ENCODE measurements at places on chromosomes 13 and 19.

DNA sequence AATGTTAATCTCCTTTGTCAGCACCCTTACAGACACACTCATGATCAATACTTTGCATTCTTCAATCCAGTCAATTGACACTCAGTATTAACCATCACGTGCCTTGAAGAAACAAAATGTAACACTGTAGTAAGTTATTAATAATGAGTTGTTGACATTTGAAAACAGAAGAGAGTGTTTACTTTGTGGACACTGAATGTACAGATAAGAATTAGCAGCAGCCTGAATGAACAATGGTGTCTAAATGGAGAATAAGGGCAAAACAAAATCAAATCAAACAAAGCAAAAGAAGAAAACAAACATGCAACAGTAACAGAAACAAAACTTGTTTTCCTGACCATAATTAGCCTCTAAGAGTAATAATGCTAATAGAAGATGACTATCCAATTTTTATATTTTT lies 1191.1 kb upstream of the MIR17HG start:
- no peak for DNase-seq

DNA sequence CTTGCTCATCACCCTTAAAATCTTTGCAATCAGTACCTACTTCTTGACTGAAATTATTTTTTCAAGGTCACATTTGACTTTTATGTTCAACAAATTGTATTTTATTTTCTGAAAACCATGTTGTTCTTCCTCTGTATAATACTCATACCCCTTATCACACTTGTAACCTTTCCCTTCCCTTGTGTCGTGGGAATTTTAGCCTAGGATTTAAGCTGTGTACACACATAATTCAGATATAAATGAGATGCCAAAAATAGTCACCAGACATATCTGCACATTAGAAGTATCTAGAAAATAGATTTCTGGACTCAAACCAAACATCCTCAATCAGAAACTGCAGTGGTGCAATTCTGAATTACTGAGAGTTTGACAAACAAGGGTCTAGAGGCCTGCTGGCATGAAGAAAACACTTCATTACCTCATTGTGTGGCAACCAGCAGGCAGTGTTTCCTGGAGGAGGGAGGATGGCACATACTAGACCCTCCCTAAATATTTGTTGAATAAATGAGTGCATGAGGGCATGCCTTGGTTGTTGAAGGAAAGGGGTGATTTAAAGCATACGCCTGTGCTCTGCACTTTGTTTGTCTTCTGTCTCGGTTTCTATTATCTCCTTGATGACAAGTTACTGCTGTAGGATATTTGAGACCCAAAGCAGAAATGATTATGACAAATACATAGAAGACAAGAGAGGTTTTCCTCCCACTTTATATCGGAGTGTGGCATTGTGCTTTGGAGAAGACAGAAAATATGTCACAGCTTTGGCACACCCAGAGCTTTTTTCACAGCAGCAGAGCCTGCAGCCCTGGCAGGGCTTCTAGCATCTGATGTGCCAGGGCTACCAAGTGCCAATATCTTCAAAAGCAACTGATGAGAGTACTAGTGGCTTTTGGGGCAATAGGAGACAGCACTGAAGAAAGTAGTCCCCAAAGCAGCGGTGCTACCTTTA lies 881.1 kb downstream of the PCDH9 start:
- DNase-seq = no peak

GRCh38 chr19:3374369-3375112 lies 8.2 kb downstream of the NFIC start:
- no peak for DNase-seq

- DNase-seq = no peak
Observed at GRCh38 chr19:10621966-10622365, 3.4 kb upstream of the SLC44A2 start.

DNA sequence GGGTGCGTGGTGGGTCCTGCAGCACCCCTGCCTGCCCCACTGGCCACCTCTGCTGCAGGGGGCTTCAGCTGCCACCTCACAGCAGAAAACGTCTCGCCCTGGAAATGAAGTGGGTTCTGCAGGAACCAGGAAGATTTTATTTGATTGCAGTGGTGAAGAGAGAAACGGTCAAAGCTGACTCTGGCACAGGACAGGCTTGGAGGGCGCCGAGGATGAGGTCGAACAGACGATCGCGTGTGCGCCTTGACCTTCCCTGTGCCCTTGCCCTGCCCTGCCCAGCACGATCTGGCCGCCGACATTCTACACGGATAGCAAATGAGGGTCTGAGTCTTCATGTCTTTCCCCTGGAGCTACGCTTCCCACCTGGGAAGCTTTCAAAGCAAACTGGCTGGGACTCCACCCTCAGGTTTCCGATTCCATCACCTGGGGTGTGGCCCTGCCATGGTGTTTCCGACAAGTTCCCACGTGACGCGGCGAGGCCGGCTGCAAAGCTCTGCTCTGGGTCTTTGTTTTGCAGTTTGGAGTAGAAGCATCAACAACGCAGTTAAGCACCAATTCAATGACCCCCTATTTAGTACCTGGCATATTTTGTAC lies 50.3 kb upstream of the TUBGCP3 start:
- DNase-seq = no peak

DNA sequence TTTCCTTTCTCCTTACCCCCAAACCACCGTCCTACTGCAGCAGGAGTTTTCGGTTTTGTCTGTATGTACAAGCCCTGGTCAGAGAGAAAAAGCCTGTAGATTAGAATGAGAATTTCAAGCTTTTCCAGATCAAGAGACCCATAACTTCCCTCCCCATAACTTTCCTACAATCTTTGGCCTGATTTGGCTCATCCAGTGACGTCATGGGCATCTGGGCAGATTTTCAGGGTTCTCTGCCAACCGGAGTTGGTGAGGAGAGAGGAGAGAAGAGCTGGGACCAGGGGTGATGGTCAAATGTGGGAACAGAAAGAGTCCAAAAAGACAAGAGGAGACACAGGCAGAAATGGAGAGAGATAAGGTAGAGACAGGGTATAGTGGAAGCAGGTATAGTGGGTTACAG lies 10.5 kb downstream of the IZUMO2 start:
- no peak for DNase-seq

DNA sequence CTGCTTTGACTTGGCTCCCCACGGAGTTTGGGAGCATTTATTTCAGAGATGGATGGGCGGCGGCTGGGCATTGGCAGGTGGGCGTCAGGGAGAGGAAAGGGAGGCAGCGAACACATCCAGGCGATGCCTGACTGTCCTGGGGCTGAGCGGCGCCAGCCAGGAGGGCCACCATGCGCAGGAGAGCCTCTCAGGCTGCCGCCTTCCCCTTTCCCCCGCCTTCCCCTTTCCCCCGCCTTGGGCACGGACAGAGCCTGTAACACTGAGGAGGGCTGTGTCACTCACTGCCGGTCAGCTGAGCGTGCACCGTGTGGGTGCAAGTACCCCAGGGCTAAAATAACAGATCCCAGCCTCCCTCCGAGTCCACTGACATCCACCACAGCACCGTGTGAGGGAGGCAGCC lies 11.4 kb downstream of the MCF2L start:
- DNase-seq = no peak

DNA sequence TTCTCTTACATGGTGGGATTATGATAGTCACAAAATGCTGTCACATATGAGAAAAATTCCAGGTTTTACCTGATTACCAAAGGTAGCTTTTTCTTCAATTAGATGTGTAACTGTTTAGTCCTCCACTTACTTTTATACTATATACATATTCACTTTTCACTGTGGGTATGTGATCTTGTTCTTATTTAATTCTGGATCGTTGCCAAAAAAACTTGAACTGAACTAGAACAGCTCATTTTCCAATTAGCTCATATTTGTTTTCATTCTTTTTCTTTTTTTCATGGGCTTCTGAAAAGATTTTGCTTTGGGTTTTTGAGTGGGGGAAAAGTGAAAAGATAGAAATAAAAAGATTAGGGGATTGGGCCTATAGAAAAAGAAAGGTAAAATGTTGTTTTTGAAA lies 291.9 kb downstream of the NDFIP2 start:
- no peak for DNase-seq

DNA sequence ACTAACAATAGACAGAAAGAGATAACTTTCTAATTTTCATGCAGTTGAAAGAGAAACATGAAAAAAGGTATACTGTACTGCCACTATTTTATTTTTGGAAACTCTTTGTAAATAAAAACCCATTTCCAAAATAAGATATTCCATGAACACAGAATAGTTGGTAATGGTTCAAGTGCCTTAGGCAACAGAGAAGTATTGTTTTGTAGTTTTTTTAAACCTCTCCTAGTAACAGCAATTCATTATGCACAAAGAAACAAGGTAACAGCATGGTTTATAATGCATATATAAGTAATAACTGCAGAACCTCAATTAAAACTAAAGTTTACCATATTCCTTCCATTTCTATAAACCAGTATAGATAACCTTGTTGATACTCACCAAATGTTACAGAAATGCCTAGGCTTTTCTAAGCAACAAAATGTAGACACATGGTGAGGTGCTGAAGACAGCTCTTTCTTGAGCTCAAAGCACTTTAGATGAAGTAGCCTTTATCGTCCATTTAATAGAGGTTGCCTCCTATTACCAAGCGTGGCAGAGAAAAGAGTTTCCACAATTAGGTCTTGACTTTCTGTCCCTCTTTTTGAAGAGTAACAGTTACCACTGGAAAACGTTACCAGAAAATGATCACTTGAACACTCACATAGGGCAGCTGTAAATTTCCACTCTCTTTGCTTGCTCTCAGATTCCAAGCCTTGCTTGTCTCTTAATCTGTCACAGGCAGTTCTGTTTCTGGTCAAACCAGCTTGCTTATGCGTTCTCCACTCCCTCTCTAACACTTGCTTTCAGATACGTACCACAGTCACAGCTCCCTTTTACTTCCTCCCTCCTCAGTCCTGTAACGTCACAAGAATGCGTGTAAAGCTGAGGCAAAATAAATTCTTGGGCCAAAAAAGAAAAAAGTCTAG lies 42.9 kb downstream of the CAB39L start:
- DNase-seq = no peak

GRCh38 chr13:112024577-112024976 lies 42.4 kb upstream of the SOX1 start:
- no peak for DNase-seq

GRCh38 chr19:43700395-43701000 lies 15.4 kb upstream of the IRGC start:
- DNase-seq = peak; percentile 48

- DNase-seq = no peak
Observed at GRCh38 chr13:101767131-101767530, 314.7 kb downstream of the ITGBL1 start.

- DNase-seq = no peak
Observed at GRCh38 chr13:41552031-41552430, 94.7 kb downstream of the RGCC start.

GRCh38 chr19:45235485-45235884 lies 9.7 kb downstream of the EXOC3L2 start:
- no peak for DNase-seq
